ENCODE measurements at places on chromosomes 3 and 15. TPM values are rescaled to one million over a fixed set of nuclear protein-coding genes. Genes with fewer than 3 reads are reported as not detected.

GRCh38 chr15:55741833-55742497, 987 bp downstream of the PRTG start:
- no peaks in the 10 kb centered on the region for H3K36me3 ChIP-seq
- H3K4me1 ChIP-seq = peaks cover 30% of the 10 kb centered on the region
- no peak overlapping the region for H3K4me3 ChIP-seq
- H3K27me3 ChIP-seq = no peaks in the 10 kb centered on the region
- no peak overlapping the region for H3K27ac ChIP-seq
- peak; percentile 33 for DNase-seq

GRCh38 chr15:25887870-25888269, 24.7 kb upstream of the ATP10A start:
- DNase-seq = no peak
- H3K36me3 ChIP-seq = no peaks in the 10 kb centered on the region
- peaks cover 3% of the 10 kb centered on the region for H3K27me3 ChIP-seq

DNA sequence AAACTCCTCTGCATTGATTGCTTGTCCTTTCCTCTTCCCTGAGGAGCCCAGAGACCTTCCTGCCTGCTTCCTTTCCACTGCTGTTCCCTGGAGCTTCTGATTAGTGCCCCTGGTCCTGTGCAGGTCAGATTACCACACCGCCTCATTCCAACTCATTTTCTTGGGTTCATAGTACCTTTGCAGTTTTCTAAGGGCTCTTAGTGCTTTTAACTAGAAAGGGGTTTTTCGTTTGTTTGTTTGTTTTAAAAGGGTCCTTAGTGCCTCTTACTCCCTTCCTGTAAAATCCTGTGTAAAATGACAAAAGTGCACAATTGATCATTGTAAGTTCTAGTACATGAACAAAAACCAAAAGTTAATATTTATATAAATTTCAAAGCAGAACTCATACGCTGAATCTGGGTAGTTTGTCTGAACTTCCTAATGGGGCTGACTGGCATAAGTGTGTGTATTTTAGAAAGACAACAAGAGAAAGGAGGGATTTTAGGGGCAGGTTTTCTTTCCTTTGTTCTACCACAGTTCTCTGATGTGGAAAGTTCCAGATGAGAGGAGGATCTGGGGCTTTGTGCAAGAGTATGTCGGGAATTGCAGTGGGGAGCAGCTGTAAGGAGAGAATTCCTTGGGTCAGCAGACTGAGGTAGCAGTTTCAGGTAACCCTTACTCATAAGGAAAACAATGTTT, 30.6 kb downstream of the SNRK start:
- peaks cover 12% of the 10 kb centered on the region for H3K4me1 ChIP-seq
- H3K27ac ChIP-seq = peak overlapping the region; percentile 23
- H3K36me3 ChIP-seq = peaks cover 13% of the 10 kb centered on the region
- H3K27me3 ChIP-seq = no peaks in the 10 kb centered on the region

- H3K4me1 ChIP-seq = no peaks in the 10 kb centered on the region
- no peaks in the 10 kb centered on the region for H3K36me3 ChIP-seq
- DNase-seq = no peak
- no peak within 1 kb of the TSS for H3K27ac ChIP-seq
- no peaks in the 10 kb centered on the region for H3K27me3 ChIP-seq
These were observed at the start of gene GRK7 for GRCh38 chr3:141763088-141763750. Gene GRK7, plus strand, starts transcription at chr3:141763408. Its CDS starts 14,877 bp downstream, at chr3:141778285.

- H3K36me3 ChIP-seq = peaks cover 9% of the 10 kb centered on the region
- DNase-seq = no peak
- no peaks in the 10 kb centered on the region for H3K27me3 ChIP-seq
- no peak overlapping the region for H3K27ac ChIP-seq
These were observed 113.9 kb downstream of the POLQ start for GRCh38 chr3:121431726-121432517.

DNA sequence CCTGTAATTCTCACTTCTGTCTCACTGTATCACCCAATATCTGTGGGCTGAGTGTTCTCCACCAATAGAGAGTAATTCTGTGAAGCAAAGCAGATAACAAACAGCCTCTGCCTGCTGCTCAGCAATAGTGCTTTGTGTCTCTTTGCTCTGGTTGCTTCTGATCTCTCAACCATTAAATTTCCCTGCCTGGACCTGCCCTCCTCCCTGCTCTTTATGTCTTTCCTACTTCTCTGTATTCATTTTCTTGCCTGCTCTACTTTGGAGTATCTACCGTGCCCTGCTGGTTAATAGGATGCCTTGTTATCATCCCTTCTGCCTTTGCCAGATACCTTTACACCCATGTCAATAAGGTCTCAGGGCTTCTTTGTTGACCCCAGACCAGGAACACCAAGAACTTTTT, 102.9 kb upstream of the CGNL1 start:
- H3K4me3 ChIP-seq = no peak overlapping the region
- no peak for DNase-seq
- H3K4me1 ChIP-seq = no peaks in the 10 kb centered on the region
- H3K36me3 ChIP-seq = peaks cover 40% of the 10 kb centered on the region
- no peaks in the 10 kb centered on the region for H3K27me3 ChIP-seq

The KBTBD8 gene
- total RNA-seq = 6.1 TPM

DNA sequence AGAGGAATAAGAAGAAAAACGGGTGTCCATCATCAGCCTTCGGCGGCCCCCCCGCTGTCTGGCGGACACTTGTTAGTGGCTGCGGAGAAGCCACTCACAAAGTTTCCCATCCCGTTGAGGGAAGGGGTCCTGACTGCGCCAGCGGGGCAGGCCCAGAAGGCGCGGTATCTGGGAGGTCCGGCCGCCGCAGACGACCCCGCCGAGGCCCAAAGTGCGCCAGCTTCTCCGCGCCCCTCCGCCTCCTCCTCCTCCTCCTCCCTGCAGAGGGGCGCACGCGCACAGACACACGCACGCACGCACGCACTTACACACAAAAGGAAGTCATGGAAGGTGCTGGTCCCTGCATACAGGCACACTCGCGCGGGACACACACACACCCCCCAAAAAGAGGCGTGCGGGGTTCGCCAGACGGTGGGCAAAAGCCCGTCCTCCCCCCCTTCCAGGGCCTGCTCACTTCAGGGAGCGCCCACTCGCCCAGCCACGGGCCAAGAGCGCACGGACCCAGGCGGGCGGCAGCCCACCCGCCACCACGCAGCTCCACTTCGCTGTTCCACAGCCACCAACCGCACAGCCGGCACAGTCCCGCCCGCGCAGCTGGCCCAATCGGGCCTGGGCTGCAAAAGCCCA, 18.0 kb downstream of the ZNF148 start:
- peaks cover 14% of the 10 kb centered on the region for H3K36me3 ChIP-seq
- H3K27me3 ChIP-seq = no peaks in the 10 kb centered on the region
- peaks cover 5% of the 10 kb centered on the region for H3K4me1 ChIP-seq
- no peak overlapping the region for H3K27ac ChIP-seq
- DNase-seq = no peak

DNA sequence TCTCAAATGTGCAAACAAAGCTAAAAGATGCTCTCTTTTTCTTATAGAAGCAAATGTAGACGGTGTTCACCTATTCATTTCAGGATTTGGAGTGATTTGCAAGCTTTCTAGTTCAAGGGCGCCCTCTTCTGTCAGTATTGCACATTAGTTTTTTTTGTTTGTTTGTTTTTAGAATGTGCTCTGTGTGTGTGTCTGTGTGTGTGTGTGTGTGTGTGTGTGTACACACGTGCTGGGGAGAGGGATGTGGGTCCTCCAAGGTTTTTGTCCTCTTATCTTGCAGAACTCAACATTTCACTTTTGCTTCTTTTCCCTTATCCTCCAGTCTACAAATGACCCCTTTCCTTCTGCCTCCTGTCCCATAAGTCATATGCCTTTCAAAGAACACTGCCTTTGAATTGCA, 23.5 kb downstream of the DNAH1 start:
- no peaks in the 10 kb centered on the region for H3K36me3 ChIP-seq
- DNase-seq = peak; percentile 48
- peak overlapping the region; percentile 61 for H3K27ac ChIP-seq
- peaks cover 11% of the 10 kb centered on the region for H3K27me3 ChIP-seq

All from progenitor cell of endocrine pancreas (in vitro differentiated cells).